ENCODE measurements at places on chromosomes 5 and 9. TPM values are rescaled to one million over a fixed set of nuclear protein-coding genes. Genes with fewer than 3 reads are reported as not detected.

The OTULINL gene
- 0.58 TPM for total RNA-seq

The C5orf58 gene
- total RNA-seq: not detected

The ANKRD18B gene
- total RNA-seq: not detected

The AKNA gene
- total RNA-seq: 4.8 TPM

The SLC36A2 gene
- not detected for total RNA-seq

The SPATA31C1 gene
- not detected for total RNA-seq

The PLK2 gene
- 279 TPM for total RNA-seq

DNA sequence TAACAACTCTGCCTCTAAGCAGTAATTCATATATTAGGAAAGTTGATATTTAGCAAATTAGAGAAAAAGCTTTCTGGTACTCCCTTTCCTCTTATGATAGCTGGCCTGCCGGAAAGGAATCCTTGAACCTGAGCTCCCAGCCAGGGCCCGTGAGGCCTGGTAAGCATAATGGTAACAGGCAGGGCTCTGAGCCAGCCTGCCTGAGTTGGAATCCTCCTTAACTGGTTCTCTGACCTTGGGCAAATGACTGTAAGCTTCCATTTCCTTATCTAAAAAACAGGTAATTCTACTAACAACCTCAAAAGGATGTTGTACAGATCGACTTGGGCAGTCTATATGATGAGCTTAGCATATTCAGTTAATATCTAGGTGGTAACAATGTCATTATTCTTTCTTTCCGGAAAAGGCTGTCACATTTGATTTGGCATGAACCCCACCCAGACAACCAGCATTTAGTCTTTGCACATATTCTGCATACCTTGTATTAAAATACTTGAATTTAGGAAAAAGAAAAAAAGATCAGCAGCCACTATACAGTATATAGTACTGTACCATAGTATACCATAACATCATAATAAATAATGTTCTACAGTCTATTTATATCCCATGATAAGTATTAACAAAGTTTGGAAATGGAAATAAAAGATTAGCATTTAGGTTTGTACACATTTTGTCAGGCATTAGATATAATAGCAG is 55.7 kb upstream of the MAP3K1 start:
- DNase-seq: no peak

- no peak for DNase-seq
These were observed 23.8 kb upstream of the PHF19 start for GRCh38 chr9:120900824-120901223.

DNA sequence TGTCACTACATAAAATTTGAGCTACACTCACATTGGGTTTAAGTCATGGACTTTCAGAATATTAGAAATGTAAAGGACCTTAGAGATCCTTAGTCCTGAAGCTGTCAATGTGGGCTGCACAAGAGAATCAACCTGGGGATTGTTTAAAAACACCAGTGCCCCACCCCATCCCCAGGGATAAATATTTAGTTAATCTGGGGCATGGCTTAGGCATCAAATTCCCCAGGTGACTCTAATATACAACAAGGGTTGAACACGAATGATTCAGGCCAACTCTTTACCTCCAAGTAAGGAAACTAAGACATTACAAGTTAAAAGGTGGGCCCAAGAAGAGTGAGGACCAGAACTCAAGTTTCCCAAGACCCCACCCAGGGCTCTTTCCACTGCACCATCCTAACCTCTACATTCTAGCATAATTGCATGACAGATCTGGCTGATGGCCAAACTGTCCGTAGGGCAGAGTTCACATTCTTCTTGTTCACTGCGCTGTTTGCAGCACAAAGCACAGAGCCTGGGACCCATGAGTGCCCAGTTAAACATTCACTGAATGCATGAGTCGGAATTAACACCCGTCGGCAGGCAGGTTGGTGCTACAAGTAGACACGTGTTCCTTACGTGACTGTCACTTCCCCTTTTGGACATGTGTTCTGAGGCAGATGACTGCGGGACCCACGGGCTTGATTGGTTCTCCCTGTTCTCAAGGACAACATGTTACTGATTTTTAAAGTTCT is 25.2 kb downstream of the CYFIP2 start:
- DNase-seq: no peak

GRCh38 chr5:9241479-9242305 is 304.2 kb downstream of the SEMA5A start:
- DNase-seq: no peak

- DNase-seq: no peak
These were observed 3.6 kb downstream of the PTRH1 start for GRCh38 chr9:127711831-127712274.

DNA sequence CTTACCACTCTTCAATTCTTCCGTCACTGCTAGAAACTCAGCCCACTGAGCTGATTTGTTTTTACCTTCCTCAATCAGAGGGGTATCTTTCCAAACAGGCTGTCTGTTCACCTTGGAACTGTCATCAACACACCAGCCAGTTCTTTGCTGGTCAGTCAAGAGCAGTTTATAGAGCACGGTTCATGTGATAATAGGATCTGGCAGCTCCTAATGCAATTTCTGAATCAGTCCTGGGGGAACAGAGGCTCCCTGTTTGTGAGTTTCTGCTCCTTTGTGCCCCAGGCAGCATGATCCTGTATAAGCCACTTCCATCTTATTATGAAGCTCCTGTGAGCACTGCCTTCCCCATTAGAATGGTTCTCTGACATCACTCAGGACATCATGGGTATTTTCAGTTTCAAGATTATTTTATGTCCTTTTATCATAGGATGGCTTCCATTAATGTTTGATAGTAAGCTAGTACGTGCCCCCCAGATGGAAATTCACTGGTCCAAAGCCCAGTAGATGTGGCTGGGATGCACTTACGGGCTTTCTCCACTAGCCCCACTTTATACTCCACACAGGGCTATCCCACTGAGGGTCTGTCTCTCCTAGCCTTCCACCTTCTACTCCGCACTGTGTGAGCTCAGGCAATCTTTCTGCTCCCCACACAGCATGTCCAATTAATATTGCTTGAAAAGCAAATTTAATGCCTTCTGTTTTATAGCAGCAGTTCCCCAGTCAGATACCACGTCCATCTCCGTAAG is 85.5 kb upstream of the SPIN1 start:
- DNase-seq: no peak

GRCh38 chr5:22258139-22258538 is 595.0 kb downstream of the CDH12 start:
- no peak for DNase-seq

GRCh38 chr9:1042466-1042865 is 7.7 kb upstream of the DMRT2 start:
- DNase-seq: no peak

GRCh38 chr9:110545705-110546104 is 33.8 kb downstream of the SVEP1 start:
- no peak for DNase-seq

- DNase-seq: no peak
These were observed 7.3 kb downstream of the ATOX1 start for GRCh38 chr5:151751091-151751490.

DNA sequence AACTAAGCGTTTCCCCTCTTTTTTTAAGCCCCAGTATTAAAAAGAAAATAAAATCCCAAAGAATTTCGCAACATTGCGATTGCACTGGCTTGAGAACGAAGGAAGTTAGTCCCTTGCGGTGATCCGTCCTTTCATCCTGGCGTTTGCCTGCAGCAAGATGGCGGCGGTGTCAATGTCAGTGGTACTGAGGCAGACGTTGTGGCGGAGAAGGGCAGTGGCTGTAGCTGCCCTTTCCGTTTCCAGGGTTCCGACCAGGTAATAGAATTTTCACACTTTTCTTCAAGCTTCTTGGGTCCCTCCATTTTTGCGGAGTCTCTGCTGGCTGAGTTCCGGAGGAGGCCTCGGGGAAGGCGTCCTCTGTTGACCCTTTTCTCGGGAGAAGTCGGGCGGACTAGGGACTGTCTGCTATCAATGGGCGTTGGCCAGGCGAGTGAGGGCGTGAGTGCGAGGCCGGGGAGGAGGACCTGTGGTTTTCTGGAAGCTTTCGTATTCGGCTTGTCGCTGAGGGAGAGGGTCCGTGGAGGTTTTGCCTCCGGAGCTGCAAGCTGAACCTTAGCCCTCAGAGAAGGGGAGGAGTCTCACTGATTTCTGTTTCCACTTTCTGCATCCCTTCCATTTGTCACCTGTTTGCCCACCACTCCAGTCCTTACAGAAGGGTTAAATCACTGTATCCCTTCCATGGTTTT is at the start of gene NDUFS4:
NDUFS4 (plus strand) TSS at position 134 of the 686 bp plus-strand sequence; CDS start at position 158, 24 bp downstream.
- peak; percentile 85 for DNase-seq

DNA sequence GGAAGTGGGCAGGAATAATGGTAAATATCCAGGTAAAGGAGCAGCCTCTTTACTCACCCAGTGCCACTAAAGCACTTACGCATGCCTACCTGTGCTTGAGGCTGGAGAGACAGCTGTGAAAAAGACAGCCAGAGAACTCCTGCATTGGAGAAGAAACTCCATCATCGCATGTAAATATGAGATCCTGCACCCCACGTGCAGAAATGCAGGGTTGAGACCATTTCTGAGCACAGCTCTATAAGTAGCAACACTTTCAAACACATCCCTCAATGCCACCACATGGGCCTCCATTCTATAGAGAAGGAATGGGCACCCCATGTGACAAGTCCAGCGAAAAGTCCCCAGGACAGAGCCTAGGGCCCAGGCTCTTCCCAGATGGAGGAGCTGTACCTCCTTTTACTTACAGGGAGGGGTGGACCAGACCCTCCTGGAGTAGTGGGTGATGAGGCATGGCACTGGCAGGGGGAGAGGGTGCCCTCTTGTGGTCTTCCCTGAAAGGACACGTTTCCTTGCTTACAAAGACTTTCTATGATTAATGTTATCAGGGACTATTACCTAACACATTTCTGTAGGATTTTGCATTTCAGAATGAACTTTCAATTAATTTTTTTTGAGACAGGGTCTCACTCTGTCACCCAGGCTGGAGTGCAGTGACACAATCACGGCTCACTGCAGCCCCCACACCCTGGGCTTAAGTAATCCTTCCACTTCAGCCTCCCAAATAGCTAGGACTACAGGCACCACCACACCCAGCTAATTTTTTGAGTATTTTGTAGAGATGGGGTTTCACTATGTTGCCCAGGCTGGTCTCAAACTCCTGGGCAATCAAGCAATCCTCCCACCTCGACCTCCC is 55.3 kb upstream of the IL17B start:
- peak; percentile 86 for DNase-seq

DNA sequence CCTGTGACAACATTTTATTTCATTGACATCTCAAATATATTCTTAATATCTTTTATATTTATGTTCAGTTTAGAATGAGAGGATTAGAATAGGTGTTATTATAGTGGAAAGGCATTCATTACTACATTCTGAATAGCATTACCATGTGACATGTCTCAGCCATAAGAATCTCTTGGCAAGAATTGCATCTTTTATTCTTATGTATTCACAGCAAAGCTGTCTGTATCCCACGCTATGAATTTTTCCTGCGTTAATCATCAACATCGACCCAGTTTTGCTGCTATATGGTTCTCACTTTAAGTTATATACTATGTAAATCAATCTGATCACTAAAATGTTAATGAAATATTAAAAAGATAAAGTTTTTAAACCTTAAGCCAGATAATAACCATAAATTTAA is 248.6 kb downstream of the TMEM232 start:
- no peak for DNase-seq

DNA sequence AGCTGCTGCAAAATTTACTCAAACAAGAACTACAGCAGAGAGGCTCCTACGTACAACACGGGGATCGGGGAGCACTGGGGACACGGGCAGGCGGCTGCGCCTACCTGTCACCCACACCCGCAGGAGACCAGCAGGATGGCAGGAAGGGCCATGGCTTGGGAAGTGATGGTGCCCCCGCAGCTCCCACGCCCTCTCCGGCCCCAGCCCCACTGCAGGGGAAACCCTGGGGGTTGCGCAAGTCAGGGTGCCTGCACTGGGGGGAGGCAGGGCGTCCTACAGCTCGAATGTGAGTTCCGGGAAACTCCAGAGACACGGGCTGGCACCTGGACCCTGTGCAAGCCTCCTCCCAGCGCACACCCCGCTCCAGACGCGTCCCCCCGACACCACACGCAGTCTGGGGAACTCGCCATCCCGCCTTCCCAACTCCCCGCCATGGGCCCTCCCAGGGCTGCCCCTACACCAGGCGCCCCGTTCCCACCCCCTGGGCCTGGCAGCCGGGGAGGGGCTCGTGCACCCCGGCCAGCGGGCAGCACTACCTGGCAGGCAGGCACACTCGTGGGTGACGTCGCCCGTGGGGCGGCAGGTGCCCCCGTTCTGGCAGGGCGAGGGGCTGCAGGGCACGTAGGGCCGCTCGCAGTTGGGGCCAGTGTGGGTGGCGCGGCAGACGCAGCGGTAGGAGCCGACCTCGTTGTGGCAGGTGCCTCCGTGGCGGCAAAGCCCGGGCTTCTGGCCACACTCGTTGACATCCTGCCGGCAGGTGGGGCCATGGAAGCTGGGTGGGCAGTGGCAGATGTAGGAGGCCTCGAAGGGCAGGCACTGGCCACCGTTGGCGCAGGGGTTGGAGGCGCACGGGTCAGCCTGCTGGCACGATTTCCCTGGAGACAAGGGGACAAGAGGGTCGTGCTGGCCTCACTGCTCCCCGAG is 23.3 kb downstream of the NOTCH1 start:
- DNase-seq: no peak

- DNase-seq: no peak
These were observed at the start of gene KLHL3 for GRCh38 chr5:137735555-137736284. Gene KLHL3, minus strand, starts transcription at chr5:137736089. Its CDS starts 443 bp downstream, at chr5:137735646.

GRCh38 chr5:74272831-74273451 is 367.6 kb downstream of the ENC1 start:
- DNase-seq: peak; percentile 72

DNA sequence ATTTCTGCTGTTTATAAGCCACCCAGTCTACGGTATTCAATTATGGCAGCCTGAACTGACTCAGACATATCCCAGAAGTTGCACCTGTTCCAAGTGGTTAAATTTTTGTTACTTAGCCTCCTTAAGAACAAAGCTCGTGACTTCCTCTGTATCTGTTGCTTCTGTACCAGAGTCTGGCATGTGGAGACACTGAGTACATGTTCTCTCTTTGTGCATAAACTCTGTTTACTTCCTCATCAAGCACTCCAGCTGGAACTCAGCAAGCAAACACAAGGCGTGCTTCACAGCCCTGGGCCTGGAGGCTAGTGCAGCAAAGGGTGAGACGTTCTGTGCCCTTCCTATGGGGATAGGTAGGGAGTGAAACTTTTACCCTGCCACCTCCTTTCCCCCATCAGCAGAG is 19.0 kb downstream of the C9orf152 start:
- DNase-seq: no peak
